Ovary (tissue), 10 donors: ENCODE measurements at places on chromosomes 7 and 10.

DNA sequence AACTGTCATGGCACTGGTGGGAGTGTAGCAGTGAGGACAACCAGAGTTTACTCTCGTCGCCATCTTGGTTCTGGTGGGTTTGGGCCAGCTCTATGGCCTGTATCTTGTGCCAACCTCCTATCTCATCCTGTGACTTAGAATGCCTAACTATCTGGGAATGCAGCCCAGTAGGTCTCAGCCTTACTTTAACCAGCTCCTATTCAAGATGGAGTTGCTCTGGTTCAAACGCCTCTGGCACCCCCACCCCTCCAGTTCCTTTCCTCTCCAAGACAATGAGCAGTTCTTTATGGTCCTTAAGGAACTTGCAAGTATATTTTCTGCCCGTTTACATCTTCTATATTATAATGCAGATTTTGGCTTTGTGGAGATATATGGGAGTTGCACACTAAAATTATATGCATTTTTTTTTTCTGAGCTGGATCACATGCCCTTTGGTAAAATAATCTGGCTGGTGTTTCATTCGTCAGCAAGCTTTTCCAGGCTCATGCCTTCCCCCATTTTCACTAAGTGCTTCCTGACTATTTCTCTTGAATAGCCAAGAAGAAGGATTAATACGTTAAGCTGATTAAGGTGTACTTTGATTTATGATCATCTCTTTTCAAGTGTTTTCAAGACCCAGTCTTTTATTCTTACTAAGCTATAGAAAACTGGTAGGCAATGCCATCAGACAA lies 11.2 kb upstream of the WIPF3 start:
- DNase-seq: no peak

- DNase-seq: no peak
Observed at GRCh38 chr7:22061775-22062174, 116.1 kb upstream of the CDCA7L start.

GRCh38 chr10:126016156-126016805 lies 119.9 kb downstream of the FANK1 start:
- DNase-seq: no peak

GRCh38 chr10:13317474-13317873 lies 17.6 kb upstream of the PHYH start:
- DNase-seq: no peak

DNA sequence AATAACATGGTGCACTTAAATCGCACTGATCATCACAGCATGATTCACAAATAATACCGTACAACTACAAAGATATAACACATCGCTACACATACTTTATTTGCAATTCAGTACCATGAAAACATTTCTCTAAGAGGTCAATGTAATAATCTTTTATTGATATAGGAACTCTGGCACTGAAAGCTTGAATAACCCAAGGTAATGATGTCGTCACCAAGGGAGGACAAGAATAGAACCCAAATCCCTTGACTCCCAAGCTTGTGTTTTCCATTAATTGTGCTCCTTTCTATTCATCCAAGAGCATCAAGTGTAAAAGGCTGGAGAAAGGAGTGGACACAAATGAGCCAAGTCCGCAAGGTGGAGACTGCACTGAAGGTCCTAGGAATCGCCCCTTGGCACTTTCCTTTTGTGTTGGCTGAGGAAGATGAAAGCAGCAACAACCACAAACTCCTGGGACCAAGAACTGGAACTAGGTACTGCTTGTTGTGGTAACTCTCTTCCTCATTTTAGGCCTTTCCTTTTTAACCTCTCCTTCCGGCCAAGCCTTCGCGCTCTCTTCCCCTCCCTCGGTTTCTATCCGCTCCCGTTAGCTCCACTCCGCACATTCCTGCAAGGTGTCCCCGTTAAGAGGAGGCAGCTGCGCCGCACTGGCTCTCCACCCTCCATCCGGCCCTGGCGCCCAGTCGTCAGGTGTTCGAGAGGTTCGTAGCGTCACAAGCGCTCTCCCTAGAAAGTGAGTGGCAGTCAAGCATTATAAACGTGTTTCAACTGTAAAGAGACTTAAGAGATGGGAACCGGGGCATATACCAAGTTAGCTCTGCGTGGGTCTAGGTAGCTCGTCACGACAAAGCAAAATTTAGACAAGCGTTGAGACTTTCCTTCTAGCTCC lies 1.0 kb upstream of the CBLL1 start:
- DNase-seq: no peak

GRCh38 chr10:22427890-22428571 lies 82.7 kb downstream of the SPAG6 start:
- no peak for DNase-seq

- no peak for DNase-seq
Observed at GRCh38 chr7:6504996-6505395, 46.3 kb downstream of the GRID2IP start.

- no peak for DNase-seq
Observed at GRCh38 chr10:5076615-5077014, 17.6 kb upstream of the AKR1C3 start.

DNA sequence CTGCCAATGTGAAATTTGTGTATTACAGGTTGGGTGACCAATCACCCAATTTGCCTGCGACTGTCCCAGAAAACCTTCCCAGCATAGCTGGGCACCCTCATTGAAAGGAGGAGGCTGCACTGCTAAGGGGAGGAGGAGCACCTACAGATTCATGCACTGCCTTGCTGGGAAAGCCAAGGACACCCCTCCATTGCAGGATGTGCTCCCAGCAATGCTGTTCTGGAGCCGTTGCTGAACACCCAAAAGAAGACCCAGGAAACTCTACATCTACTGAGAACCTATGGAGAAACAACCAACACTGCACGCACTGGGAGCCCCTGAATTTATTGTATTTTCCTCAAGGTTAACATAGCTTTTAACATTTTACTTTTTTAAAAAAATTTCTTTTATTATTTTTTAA lies 238.2 kb upstream of the GRB10 start:
- DNase-seq: no peak

DNA sequence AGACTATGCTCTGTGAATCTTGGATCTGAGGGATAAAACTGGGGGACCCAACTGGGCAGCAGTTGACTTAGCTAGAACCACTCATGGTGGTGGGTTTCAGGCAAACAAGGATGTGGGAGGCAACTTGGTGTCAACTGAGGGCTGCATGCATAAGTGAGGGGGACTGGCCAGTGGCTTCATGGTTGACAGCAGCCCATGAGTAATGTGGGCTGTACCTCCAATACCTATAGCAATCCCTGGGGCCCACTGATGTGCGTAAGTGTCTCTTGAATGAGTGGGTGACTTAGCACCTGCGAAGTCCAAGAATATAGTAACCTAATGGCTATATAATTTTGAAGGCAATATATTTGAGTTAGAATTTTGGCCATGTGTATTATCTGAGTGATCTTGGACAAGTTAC lies 13.7 kb upstream of the MAP3K8 start:
- DNase-seq: no peak

- no peak for DNase-seq
Observed at GRCh38 chr7:84975586-84976185, 211.2 kb downstream of the SEMA3D start.

GRCh38 chr7:7220821-7221220 lies 38.5 kb downstream of the C1GALT1 start:
- no peak for DNase-seq

- no peak for DNase-seq
Observed at GRCh38 chr7:97421307-97421930, 303.9 kb downstream of the SDHAF3 start.

GRCh38 chr10:72263613-72264241 lies 10.0 kb upstream of the DDIT4 start:
- DNase-seq: no peak

DNA sequence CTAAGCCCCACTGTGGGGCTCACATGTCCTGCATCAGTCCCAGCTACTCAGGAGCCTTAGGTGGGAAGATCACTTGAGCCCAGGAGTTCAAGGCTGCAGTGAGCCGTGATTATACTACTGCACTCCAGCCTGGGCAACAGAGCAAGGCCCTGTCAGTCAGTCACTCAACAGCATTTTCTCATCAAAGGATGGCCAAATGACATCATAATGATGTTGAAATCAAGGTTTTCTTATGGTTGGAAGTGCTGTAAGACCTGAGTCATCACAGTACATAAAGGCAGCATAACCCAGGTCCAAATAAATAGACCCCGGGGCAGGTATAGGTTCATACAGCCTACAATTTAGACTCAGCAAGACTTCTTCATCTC lies 341.1 kb downstream of the PARD3 start:
- DNase-seq: no peak

DNA sequence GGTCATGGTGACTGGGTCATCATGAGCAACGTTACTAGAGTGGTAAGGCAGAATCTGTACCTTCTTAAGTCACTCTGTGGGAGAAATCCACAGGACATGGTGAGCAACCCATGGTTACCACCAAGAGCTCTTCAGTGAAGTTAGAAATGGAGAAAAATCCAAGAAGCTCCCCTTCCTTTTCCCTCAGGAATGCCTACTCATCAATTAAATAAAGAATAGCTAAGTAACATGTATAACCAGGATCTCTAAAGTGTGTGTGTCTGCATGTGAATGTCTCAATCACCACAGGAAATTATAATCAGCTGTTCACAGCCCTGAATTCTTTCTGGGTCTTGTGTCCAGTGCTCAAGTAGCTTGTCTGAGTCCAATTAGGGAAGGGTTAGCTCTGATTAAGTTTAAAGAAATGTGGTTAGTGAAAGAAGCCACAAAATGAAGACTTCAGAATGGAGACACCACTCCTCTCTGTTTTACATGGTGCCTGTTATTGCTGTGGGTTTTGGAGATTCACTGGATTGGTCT lies 73.2 kb downstream of the SEM1 start:
- no peak for DNase-seq

- DNase-seq: no peak
Observed at GRCh38 chr10:33189808-33190207, 144.7 kb downstream of the NRP1 start.

DNA sequence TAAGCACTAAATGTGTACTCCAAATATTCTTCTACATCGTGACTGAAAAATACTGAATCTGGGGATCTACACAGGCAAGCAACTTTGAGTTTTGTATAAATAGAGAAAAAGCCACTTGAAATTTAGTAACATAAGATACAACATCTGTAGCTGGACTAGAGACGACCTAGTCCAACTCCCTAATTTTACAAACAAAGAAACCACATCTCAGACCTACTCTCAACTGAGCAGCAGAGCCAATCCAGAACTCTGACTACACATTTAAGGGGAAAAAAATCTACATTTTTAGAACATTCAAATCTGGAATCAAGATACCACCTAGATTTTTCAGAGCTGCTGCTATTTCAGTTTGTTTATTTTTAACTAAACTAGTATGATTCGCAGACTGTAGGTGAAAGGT lies 88.9 kb downstream of the CABCOCO1 start:
- no peak for DNase-seq

- DNase-seq: no peak
Observed at GRCh38 chr7:149610441-149611011, 112.9 kb upstream of the ZNF746 start.

- no peak for DNase-seq
Observed at GRCh38 chr7:122148081-122148480, 4.0 kb upstream of the AASS start.

DNA sequence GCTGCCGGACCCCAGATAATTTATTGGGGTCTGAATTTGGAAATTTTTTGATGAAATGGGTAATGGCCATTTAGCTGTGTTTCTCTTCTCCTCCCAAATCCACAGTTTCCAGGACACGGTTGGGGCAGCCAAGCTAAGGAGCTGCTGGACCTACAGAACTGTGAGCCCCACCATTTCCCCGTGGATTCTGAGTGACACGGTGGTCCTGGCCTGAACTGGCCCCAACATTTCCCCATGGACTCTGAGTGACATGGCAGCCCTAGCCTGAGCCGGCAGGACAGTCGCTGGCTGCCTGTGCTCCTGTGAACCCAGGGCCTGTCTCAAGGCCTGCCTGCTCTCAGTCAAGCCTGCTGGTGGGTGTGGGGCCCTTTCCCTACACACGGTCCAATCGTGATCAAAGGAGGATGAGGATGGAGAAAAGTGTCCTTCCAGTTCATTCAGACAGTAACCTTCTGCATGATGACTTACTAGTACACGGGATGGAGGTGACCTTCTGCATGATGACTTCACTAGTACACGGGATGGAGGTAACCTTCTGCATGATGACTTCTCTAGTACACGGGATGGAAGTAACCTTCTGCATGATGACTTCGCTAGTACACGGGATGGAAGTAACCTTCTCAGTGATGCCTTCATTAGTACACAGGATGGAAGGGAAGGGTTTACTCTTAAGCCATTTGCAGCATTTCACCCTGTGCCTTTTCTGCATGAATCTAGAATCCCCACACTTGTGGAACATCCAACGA lies 359.9 kb downstream of the GLRX3 start:
- DNase-seq: no peak

- DNase-seq: no peak
Observed at GRCh38 chr10:95860166-95860940, 47.4 kb upstream of the CC2D2B start.

GRCh38 chr10:13536674-13537366 lies 8.0 kb upstream of the BEND7 start:
- no peak for DNase-seq

- DNase-seq: peak; percentile 41
Observed at GRCh38 chr10:86979977-86980448, 11.7 kb downstream of the ADIRF start.

- no peak for DNase-seq
Observed at GRCh38 chr7:85833066-85833465, 646.2 kb upstream of the SEMA3D start.

DNA sequence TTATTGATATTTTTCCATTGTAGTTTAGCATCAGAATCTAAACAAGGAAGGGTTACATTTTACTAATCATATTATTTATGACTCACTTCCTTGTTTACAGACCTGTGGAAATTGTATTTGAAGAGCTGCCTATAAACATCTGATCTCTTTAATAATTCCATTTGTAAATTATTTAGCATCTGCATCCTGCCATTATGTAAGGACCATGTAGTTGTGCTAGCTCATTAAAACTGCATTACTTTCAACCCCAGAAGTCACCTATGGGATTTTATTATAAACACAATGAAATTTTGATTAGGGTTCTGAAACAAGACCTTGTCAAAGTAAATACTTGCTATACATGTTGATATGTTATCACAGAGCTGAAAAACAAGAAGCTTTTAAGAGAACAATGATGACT lies 146.8 kb upstream of the SLC26A5 start:
- DNase-seq: no peak

- no peak for DNase-seq
Observed at GRCh38 chr7:22989643-22990587, 24.0 kb downstream of the HYCC1 start.

DNA sequence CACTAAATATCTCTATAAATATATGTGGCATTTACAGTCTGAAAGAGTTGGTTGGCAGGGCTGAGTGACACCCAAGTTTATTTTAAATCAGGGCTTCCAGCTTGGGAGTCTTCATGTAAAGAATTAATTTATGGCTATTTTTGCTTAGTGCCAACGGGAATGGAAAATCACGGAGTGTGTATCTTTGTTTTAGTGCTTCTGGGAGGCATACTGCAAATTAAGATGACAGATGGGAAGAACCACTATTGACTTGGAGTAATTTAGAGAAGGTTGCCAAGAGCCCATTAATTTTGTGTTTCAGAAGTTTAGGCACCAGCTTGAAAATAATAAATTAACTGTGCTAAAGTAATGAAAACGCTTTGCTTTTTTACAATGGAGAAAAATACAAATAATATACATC lies 135.2 kb downstream of the GPR37 start:
- DNase-seq: no peak
